COR-L47 (cell line): ENCODE measurements at places on chromosomes 1 and 21.

- DNase-seq = no peak
Measured at GRCh38 chr1:20534659-20535417, 17.5 kb upstream of the FAM43B start.

GRCh38 chr1:192474080-192474683, 101.4 kb upstream of the RGS1 start:
- DNase-seq = peak; percentile 42

DNA sequence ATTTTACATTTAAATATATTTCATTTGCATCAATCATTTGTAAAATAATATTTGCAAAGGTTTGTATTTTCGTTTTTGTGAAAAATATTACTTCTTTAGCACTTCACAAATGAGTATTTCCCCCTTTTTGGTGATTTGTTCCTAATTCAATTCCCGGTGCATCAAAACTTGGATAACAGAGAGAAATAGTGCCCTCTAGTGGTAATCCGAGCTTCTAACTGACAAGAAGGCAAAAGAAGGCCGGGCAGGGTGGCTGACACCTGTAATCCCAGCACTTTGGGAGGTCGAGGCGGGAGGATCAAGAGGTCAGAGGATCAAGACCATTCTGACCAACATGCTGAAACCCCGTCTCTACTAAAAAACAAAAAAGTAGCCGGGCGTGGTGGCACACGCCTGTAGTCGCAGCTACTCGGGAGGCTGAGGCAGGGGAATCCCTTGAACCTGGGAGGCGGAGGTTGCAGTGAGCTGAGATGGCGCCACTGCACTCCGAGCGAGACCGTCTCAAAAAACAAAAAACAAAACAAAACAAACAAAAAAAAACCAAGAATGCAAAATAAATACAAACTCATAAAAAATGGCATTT, 137.7 kb downstream of the COL11A1 start:
- DNase-seq = peak; percentile 73

DNA sequence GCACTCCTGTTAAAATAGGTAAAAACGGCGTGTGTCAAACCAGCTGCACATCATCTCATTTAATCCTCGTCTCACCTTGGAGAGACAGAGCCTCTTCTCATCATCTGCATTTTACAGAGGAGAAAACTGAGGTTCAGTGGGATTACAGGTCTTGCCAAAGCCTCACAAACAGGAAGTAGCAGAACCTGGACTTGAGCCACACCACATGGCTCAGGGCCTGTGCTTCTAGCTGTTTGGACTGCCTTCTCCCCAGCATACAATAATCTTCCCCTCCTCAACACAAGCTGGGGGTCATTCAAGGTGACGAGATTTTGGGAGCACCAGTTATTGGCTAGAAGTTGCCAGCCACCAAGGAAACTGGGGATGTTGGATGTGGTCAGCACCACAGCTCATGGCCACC, 167.9 kb upstream of the ZC3H12A start:
- peak; percentile 7 for DNase-seq

- peak; percentile 65 for DNase-seq
Measured at GRCh38 chr21:34336756-34337391, 26.9 kb upstream of the KCNE2 start.

- DNase-seq = no peak
Measured at GRCh38 chr1:179104611-179105250, 22.9 kb downstream of the TOR3A start.

DNA sequence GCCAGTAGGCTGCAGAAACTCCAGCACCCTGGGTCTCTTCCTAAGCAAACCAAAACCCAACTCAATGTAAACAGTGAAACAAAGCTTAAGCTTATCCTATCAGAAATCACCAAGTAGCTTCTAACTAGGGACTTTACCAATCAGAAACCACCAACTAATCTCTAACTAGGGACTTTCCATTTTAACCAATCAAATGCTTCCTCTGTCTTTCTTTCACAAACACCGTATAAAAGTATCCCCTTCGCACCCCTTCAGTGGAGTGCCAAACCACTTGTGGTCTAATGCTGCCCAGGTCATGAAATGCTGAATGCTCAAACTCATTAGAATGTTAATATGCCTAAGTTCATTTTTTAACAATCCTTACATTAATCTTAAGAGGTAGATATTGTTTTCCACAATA, 250.5 kb upstream of the DUSP10 start:
- DNase-seq = no peak

- DNase-seq = no peak
Measured at GRCh38 chr1:180137776-180138175, 16.9 kb upstream of the QSOX1 start.

DNA sequence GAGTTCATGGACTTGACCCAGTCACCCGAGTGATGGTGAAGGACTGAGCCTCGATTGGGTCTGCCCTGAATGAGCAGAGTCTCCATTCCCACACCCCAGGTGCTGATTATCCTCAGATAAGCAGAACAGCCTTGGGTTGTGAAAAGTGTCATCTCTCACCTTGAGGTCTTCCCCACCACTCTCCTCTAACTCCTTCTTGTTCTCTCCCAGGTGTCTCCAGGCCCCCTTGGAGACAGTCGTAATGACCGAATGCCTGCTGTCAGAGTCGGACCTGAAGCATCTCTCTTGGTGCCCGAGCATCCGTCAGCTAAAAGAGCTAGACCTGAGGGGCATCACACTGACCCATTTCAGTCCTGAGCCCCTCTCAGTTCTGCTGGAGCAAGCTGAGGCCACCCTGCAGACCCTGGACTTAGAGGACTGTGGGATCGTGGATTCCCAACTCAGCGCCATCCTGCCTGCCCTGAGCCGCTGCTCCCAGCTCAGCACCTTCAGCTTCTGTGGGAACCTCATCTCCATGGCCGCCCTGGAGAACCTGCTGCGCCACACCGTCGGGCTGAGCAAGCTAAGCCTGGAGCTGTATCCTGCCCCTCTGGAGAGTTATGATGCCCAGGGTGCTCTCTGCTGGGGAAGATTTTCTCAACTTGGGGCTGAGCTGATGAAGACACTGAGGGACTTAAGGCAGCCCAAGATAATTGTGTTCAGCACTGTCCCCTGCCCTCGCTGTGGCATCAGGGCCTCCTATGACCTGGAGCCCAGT, 3.4 kb downstream of the PRAMEF12 start:
- DNase-seq = no peak

DNA sequence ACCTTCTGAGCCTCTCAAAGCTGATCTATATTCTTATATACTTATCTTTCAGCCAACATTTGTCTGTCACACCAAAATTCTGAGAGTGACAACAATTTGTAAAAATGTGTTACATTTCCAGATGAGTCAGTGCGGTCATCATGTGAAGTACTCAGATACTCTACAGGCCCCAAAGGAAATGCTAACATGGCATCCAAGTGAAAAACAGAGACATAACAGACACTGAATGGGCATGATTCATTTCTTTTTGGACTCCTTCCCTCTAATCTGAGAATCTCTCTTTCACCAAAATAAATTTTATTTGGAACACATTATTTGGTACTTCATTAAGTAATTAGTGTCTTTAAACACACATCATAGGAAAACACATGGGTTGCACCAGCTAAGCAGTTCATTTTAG, 96.6 kb downstream of the SLC44A5 start:
- DNase-seq = no peak

DNA sequence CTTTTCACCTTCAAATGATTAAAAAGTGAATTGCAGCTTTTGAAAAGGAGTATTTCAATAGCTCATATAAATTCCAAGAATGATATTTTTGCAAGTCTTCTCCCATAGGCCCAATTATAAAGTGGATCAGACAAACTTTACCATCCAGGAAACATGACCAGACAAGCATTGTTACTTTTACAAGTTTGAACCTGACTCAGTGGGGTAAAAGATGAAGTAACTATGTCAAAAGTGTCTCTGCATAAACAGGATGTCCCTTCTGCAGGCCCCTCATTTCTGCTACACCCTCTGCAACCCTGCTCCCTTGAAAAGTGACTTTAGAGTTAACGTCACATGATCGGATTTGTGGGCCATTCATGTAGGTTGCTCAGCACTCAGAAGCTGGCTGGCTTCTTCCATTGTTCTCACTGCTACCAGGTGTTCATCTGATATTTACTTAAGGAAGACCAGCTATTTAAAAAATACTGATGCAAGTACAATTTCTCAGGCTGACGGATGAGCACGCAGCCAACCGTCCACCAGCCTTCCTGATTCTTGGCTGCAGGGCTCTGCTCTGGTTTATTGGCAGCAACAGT, 32.3 kb downstream of the URB1 start:
- DNase-seq = peak; percentile 8

DNA sequence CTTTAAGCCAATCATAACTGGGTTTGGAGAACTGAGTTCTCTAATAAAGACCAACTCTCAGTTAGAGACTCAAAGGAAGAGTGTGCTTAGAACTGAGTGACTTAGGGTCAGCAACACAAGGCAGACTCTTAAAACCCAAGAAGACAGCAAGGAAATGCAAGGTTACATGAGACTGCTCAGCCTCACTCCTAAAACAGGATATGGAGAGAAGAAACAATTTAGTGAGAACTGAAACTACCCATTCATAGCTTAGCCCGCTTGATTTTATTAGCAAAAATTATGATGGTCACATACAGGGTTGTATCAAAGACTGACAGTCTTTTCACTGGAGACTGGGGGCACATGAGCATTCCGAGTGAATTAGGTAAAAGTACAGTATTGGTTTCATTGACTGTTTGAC, 78.9 kb upstream of the DMRTA2 start:
- no peak for DNase-seq

DNA sequence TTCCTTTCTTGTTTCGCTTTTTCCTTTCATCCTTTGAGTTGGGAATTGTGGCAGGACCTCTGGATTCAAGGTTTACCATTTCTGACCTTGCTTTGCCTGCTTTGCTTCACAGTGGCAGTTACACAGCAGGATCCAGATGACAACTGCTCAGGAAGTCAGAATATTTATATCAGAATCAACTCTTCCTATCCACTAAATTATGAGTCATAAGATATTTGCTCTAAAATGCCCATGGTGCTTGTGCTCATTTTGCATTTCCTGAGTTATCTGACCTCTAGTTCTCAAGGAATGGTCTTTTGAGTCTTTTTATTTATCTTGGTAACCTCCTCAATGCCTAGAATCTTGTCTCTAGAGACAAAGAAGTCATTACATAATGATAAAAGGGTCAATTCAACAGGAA, 290.8 kb downstream of the LRRC7 start:
- DNase-seq = no peak

GRCh38 chr1:191634801-191635508, 523.3 kb upstream of the RGS18 start:
- DNase-seq = no peak

- no peak for DNase-seq
Measured at GRCh38 chr1:162676087-162676486, 43.8 kb downstream of the DDR2 start.
